ENCODE measurements at places on chromosomes 13 and 19.
A peak's percentile ranks its signal among the peaks of the same experiment; 100 is the strongest.

- DNase-seq = no peak
These were observed 5.2 kb downstream of the MTUS2 start for GRCh38 chr13:28825379-28825778.

GRCh38 chr13:50208826-50209335 is 193.6 kb downstream of the KCNRG start:
- no peak for DNase-seq

GRCh38 chr19:6963937-6964336 is 57.3 kb downstream of the MBD3L2B start:
- DNase-seq = no peak

GRCh38 chr13:114177245-114178010 is 1.6 kb upstream of the CFAP97D2 start:
- no peak for DNase-seq

DNA sequence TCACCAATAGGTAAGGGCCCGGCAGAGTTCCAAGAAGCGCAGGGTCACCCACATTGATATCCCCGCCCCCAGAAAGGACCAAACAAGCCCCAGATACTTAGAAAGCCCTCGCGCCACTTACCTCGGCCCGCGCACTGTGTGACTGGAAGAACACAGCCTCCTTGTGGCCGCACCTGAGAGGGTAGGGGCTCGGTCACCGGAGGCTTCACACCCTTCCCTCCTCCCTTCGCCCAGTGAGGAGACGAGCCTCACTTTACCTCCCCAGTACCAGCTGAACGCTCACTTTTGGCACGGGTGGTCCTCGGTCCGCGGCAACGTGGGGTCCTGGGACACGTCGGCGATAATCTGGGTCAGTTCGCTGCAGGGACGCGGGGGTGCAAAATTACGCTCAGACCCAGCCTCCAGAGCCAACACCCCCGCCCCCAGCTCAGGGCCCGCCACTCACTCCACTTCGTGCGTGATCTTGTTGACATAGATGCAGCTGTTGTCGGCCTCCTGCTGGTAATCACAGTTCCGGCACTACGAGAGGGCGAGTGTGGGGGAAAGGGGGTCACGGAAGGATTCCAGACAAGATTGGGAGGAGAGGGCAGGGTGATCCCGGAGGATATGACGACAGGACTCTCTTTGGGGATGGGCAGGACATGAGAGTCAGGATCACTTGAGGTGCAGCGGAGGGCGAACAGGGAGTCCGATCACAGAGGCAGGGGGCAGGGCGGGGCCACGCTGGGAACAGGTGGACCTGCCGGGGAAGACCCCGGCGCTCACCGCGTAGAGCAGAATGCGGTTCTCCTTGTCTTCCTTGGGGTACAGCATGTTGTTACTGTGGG is 568 bp downstream of the POLR2I start:
- peak; percentile 40 for DNase-seq

DNA sequence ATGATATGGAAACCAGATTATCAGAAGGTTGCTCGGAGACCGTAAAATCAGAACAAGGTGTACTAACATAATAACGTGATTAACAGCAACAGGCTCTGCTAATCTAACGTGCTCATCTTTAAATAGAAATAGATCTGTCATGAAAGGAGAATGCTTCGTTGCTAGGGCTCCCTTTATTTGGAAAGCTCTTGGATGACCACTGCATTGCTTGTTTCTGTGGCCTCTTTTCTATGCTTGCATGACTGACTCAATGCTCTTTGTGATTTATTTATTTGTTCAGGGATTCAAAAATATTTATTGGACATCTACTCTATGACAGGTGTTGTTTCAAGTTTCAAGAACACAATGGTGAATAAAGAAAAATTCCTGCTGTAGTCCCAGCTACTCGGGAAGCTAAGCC is 22.3 kb upstream of the ZDHHC20 start:
- no peak for DNase-seq

DNA sequence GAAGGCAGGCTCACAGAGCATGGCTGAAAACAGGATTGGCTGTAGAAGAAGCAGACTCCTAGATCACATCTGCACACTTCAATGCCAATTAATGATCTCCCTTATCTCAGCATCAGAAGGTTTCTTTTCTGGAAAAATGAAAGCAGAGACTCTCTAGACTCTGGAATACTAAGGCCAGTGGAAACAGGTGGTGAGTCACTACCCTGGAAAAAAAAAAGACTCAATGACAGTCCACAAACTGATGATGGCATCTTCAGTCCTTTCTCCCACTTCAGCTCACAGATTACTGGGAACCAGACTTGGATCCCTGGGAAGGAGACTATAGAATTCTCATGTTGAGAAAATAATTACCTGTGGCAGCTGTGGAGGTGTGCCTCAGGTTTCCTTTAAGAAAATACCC is 47.5 kb upstream of the MBNL2 start:
- DNase-seq = no peak

- DNase-seq = no peak
These were observed 59.7 kb upstream of the KL start for GRCh38 chr13:32956595-32956933.

DNA sequence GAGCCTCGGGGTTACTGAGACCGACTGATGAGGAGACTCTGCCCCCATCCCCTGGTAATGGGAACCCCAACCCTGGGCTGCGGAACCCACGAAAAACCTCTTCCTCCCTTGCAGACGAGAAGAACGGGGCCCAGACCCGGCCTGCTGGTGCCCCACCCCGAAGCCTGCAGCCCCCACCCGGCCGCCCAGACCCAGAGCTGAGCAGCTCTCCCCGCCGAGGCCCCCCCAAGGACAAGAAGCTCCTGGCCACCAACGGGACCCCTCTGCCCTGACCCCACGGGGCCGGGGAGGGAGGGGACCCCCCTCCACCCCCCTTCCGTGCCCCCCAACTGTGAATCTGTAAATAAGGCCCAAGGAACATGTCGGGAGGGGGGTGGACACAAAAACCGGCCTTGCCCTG is 13.3 kb downstream of the TMEM150B start:
- no peak for DNase-seq

- no peak for DNase-seq
These were observed 22.8 kb upstream of the C1QTNF9 start for GRCh38 chr13:24286624-24287023.

DNA sequence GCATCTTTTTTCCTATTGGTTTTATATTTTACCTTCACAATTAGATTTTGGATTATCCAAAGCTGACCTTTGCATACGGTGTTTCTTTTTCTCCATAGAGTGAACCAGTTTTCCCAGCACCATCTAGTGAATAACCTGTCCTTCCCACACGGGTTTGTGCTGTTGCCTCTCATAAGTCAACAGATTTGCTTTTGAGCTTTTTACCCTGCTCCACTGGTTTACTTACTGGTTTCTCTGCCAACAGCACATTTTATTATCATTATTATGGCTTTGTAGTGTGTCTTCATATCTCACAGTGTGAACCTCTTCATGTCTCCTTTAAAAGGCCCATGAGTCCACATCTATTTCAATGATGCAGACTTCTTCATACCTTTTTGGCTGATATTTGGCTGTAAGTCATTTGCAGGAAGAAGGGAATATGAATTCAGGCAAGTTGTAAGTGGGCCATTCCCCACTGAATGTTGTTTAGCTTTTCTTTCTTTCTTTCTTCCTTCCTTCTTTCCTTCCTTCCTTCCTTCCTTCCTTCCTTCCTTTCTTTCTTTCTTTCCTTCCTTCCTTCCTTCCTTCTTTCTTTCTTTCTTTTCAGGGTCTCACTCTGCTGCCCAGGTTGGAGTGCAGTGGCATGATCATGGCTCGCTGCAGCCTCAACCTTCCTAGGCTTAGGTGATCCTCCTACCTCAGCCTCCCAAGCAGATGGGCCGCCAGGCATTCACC is 86.8 kb downstream of the TM9SF2 start:
- DNase-seq = no peak

DNA sequence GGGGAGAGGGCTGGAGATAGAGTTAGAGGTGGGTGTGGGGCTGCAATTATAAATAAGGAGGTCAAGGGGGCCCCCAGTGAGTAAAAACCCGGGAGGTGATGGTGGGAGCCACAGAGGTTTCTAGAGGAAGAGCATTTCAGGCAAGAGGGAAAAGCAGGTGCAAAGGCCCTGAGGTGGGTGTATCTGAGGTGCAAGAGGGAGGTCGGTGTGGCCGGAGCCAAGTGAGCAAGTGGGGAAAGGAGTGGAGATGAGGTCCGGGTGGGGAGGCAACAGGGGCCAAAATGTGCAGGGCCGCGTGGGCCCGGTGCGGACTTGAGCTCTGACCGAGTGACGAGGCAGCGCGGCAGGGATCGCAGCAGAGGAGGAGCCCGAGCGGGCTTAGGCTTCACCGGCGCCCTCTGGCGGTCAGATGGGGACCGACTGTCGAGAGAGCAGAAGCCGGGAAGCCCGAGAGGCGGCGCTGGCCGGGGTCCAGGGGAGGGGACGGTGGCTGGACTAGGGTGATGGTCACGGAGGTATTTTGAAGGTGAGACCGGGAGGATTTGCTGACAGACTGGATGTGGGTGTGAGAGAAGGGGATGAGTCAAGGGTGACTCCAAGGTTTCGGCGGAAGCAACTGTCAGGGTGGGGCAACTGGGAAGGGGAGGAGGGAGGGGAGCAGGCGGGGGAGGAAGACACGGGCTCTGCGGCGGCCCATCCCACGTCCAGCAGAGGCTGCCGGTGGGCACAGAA is 17.7 kb upstream of the SPACA4 start:
- peak; percentile 68 for DNase-seq

- no peak for DNase-seq
These were observed 14.9 kb downstream of the TIMM13 start for GRCh38 chr19:2412449-2412848.

GRCh38 chr19:43656436-43656835 is 13.5 kb downstream of the PLAUR start:
- no peak for DNase-seq

DNA sequence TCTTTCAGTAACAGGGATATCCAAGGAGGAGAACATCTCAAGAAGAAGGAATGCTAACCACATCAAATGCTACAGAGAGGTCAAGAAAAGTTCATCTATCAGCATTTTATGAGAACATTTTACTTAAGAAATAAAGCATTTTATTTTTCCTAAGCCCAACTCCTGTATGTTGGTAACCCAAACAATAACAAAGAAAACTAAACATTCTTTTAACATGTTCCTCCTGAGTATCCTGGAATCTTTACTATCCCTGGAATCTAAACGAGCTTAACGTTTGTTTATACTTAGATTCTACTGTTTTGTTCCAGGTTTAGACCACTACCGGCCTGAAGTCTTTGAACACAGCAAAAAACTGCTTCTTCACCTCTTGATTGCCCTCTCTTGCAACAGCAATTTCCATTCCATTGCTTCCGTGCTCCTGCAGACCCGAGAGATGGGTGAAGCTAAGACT is 89.7 kb downstream of the ZAR1L start:
- DNase-seq = no peak

- DNase-seq = no peak
These were observed 4.1 kb downstream of the DLL3 start for GRCh38 chr19:39502640-39503417.

DNA sequence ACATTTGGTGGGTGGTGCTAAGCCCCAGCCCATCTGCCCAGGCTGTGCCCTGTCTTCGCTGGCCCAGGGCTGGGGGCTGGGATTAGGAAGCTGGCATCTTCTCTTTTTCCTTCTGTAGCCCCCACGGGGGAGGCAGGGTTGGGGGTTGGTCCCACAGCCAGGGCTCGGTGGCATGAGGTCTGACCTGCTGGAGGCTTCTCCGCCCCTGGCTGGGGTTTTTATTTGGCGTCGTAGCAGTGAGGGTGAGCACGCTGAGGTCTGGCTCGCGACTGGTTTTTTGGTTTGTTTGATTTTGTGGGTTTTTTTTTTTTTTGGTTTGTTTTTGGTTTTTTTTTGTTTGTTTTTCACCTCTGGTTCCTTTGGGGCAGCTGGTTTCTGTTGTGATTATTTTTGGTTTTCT is 14.7 kb downstream of the ZNF574 start:
- DNase-seq = no peak

DNA sequence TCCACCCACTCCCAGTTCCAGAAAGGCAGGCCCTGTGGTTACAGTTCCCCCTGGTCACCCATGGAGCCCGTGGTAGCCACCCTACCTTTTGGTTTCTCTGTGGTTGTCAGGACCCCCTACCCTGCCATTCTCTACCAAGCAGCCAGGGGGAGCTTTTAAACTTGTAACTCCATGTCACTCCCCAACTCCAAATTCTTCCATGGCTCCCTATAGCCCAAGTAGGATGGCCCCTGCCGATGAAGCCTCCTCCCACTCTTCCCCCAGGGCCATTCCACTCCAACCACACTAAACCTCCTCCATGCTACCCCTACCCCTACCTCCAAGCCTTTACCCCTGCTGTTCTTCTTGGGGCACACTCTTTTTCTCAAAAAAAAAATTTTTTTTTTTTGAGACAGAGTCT is 2.2 kb downstream of the S1PR2 start:
- no peak for DNase-seq

GRCh38 chr13:54802226-54802625 is 1773.6 kb downstream of the OLFM4 start:
- DNase-seq = no peak

GRCh38 chr19:7294558-7295212 is 471 bp upstream of the INSR start:
- peak; percentile 76 for DNase-seq

GRCh38 chr13:40190641-40191100 is 475.8 kb downstream of the FOXO1 start:
- DNase-seq = peak; percentile 96

DNA sequence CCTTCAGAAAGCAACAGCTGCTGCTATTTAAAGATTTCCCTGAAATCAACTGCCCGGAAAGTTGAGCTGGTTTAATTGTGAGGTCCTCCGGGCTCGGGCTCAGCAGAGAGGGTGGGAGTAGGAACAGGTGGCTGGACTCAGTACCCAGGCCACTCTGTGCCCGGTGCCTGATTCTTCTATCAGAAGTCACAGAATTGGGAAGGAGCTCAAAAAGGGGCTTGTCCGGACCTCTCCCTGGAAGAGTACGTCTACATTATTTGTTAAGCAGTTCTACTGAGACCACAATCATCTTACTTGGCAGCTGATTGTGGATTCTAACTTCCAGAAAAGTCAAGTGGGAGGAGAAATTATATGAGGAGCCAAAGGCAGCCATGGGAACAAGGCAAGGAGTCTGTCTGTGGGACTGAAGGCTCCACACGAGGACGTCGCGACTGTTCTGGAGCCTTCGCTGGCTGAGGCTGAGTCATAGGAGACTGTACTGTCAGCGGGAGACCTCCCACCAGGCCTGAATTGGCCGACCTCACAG is 91.7 kb upstream of the ANKRD10 start:
- DNase-seq = peak; percentile 37

- DNase-seq = peak; percentile 64
These were observed 2.0 kb downstream of the OLFM2 start for GRCh38 chr19:9934132-9934950.

Data from globus pallidus (tissue), 1 donor.